ENCODE measurements at places on chromosomes 2 and 18. TPM values are rescaled to one million over a fixed set of nuclear protein-coding genes. Genes with fewer than 3 reads are reported as not detected.

The PKP4 gene
- total RNA-seq: 49.0 TPM

The CAPN13 gene
- 5.7 TPM for total RNA-seq

DNA sequence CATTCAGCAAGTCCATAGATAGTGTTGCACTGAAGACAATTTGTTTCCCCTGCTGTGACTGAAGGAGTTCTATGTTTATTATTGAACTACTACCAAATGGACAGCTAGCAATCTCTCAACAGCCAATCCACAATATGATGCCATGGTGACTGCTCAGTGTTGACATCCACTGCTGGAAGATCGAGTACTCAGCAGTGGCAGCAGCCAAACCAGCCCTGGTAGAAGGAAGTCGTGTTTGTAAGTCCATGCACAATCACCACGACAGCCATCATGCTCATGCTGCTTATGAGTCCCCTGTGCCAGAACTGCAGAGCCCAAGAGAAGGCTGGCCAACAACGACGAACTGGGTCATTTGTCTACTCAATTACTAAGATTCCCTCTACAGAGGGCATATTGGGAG lies 66.4 kb downstream of the OSR1 start:
- H3K4me3 ChIP-seq: no peak overlapping the region
- no peaks in the 10 kb centered on the region for H3K4me1 ChIP-seq
- DNase-seq: no peak
- no peaks in the 10 kb centered on the region for H3K36me3 ChIP-seq
- no peak overlapping the region for H3K27ac ChIP-seq
- no peaks in the 10 kb centered on the region for H3K27me3 ChIP-seq

- no peak for DNase-seq
- no peak overlapping the region for H3K27ac ChIP-seq
- no peaks in the 10 kb centered on the region for H3K36me3 ChIP-seq
Observed at GRCh38 chr2:15220603-15221002, 340.5 kb downstream of the NBAS start.

GRCh38 chr2:12616456-12617156 lies 100.1 kb upstream of the TRIB2 start:
- no peak for DNase-seq
- no peaks in the 10 kb centered on the region for H3K36me3 ChIP-seq
- H3K4me3 ChIP-seq: no peak overlapping the region
- no peaks in the 10 kb centered on the region for H3K4me1 ChIP-seq

GRCh38 chr2:96344011-96344410 lies 8.4 kb downstream of the NCAPH start:
- no peaks in the 10 kb centered on the region for H3K27me3 ChIP-seq
- H3K36me3 ChIP-seq: no peaks in the 10 kb centered on the region
- no peak for DNase-seq
- peak overlapping the region; percentile 19 for H3K27ac ChIP-seq

- no peak overlapping the region for H3K4me3 ChIP-seq
- no peak overlapping the region for H3K27ac ChIP-seq
- DNase-seq: peak; percentile 59
- no peaks in the 10 kb centered on the region for H3K27me3 ChIP-seq
Observed at GRCh38 chr2:9781252-9781651, 62.0 kb upstream of the TAF1B start.

DNA sequence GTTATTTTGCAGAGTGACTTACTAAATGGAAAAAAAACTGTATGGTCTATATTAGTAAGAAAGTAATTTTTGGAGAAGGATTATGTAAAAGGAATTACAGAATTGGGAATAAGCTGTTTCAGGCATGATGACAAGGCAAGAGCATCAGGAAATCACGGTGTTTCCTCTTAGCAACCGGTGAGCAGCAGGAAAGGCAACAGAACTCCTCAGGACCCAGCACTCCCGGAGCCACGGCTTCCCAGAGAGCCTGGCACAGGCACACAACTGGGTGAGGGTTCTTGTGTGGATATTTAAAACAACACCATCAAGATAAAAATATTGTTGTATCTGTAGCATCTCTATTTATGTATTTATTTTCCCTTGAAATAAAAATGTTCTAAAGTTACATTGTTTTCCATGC lies 34.4 kb downstream of the CYP27C1 start:
- no peaks in the 10 kb centered on the region for H3K36me3 ChIP-seq
- no peak overlapping the region for H3K27ac ChIP-seq
- DNase-seq: no peak

GRCh38 chr2:29373870-29374269 lies 258.7 kb downstream of the CLIP4 start:
- H3K4me3 ChIP-seq: no peak overlapping the region
- H3K36me3 ChIP-seq: no peaks in the 10 kb centered on the region
- no peak overlapping the region for H3K27ac ChIP-seq
- no peak for DNase-seq

DNA sequence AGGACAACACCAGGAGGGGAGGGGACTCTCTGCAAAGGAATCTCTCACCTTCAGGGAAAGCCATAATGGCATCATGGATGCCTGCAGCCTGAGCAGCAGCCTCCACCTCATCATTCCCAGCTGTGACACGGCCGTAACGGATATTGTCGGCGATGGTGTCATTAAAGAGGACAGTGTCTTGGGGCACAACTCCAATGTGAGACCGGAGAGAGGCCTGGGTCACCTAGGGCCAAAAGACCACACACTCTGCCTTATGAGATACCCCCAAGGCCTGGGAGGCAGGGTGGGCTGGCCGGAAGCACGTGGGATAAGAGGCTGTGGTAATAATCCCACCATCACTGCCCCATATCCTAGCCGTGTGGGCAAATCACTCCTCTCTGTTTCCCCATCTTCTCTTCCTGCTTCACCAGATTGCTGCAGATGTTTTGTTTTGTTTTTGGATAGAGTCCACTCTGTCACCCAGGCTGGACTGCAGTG lies 4.3 kb downstream of the ZFAND2B start:
- H3K27me3 ChIP-seq: no peaks in the 10 kb centered on the region
- H3K36me3 ChIP-seq: peaks cover 14% of the 10 kb centered on the region
- no peak overlapping the region for H3K27ac ChIP-seq
- H3K4me3 ChIP-seq: no peak overlapping the region

GRCh38 chr2:31058096-31059035 lies 79.9 kb downstream of the GALNT14 start:
- no peaks in the 10 kb centered on the region for H3K36me3 ChIP-seq
- no peak overlapping the region for H3K4me3 ChIP-seq
- no peak overlapping the region for H3K27ac ChIP-seq
- H3K27me3 ChIP-seq: no peaks in the 10 kb centered on the region
- DNase-seq: no peak

- no peak for DNase-seq
- H3K27me3 ChIP-seq: no peaks in the 10 kb centered on the region
- no peak overlapping the region for H3K27ac ChIP-seq
Observed at GRCh38 chr2:19138264-19138825, 220.1 kb downstream of the OSR1 start.

DNA sequence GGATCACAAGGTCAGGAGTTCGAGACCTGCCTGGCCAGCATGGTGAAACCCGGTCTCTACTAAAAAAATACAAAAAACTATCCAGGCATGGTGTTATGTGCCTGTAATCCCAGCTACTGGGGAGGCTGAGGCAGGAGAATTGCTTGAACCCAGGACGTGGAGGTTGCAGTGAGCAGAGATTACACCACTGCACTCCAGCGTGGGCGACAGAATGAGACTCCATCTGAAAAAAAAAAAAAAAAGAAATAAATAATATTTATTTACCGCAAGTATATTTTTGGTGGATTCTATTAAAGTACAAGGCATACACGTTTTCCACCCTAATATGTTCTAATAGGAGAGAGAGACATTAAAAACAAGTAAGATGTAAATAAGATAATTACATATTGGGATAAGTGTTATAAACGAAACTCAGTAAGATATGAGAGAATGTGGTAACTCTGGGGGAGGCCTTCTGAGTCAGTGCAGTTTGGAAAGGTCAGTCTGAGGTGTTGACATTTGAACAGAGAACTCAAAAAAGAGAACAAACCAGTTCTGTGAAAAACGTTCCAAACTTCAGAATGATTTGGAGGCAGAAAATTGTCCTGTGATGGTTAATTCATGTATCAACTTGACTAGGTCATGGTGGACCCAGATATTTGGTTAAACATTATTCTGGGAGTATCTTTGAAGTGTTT lies 8.8 kb upstream of the POLI start:
- H3K36me3 ChIP-seq: no peaks in the 10 kb centered on the region
- no peak for DNase-seq
- H3K27me3 ChIP-seq: no peaks in the 10 kb centered on the region
- no peak overlapping the region for H3K4me3 ChIP-seq
- peak overlapping the region; percentile 29 for H3K27ac ChIP-seq
